A549 treated with dexamethasone at 1 μM for 4 hours (cell line): ENCODE measurements at places on chromosomes 13 and 19. TPM values are rescaled to one million over a fixed set of nuclear protein-coding genes. Genes with fewer than 3 reads are reported as not detected.

GRAMD1A gene
- 106 to 154 TPM (median 148 TPM) in 5 replicates for total RNA-seq

F10 gene
- total RNA-seq = 0.06 to 0.07 TPM in 2 of 5 replicates, not detected in the others

TMEM238 gene
- 2.4 to 7.0 TPM (median 4.2 TPM) in 5 replicates for total RNA-seq

KBTBD7 gene
- 2.1 to 3.1 TPM (median 2.9 TPM) in 5 replicates for total RNA-seq

ZNF470 gene
- 1.2 to 2.2 TPM (median 1.9 TPM) in 5 replicates for total RNA-seq

RNF17 gene
- total RNA-seq = not detected in 5 replicates

COX7A1 gene
- not detected in 5 replicates for total RNA-seq

KCTD4 gene
- total RNA-seq = not detected in 5 replicates

FDX2 gene
- total RNA-seq = 23.4 to 36.5 TPM (median 29.9 TPM) in 5 replicates

CEACAM7 gene
- total RNA-seq = 0.04 to 0.12 TPM (median 0.09 TPM) in 4 of 5 replicates, not detected in the other

LRCH1 gene
- total RNA-seq = 8.3 to 11.4 TPM (median 10.0 TPM) in 5 replicates
